H9 (cell line): ENCODE measurements at places on chromosomes 4 and X.

DNA sequence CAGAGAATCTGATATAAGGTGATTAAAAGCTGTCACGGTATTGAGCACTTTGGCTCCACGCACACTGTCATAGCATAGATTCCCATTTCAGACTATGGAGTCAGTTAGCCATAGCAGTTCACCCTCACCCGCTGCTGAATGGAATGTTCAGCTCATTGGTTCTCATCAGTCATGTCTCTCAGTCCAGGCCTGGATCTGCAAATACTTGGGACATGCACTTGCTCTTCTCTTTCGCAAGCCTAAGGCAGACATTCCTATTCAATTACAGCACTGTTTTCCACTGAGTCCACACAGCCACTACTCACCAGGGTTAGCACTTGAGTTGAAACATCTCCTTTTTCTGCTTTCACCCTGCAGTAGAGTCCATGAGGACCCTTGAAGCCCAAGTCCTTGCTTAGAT is 30.6 kb upstream of the SCML1 start:
- no peak for DNase-seq

DNA sequence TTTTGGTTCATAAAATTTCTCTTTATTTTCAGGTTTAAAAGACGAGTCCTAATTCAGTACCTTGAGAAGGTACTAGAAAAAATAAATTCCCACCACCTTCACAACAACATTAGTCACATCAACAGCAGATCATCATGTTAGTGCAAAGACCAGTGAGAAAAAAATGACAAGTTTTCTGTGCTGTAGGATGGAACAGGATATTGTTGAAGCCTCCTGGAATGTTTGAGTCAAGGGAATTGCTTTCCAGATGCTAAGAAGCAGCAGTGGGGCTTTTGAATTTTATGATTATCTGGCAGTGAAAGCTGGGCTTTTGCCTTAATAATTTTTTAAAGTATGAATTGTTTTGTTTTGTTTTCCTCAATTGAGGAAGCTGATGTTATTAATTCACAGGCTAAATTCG is 61.0 kb downstream of the INTS6L start:
- no peak for DNase-seq

GRCh38 chr4:162274354-162274753 is 110.6 kb upstream of the FSTL5 start:
- no peak for DNase-seq

DNA sequence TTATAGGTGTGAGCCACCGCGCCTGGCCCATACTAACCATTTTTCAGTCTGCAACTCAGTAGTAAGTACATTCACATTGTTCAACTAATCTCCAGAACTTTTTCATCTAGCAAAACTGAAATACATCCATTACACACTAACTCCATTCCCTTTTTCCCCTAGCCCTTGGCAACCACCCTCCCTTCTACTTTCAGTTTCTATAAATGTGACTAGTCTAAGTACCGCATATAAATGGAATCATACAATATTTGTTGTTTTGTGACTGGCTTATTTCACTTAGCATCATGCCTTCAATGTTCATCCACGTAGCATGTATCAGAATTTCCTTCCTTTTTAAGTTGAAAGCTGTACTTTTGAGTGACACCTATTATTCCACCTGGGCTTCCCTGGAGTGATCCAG is 44.6 kb upstream of the SETD7 start:
- no peak for DNase-seq
